HFF-Myc (cell line): ENCODE measurements at places on chromosomes 11 and 22.

DNA sequence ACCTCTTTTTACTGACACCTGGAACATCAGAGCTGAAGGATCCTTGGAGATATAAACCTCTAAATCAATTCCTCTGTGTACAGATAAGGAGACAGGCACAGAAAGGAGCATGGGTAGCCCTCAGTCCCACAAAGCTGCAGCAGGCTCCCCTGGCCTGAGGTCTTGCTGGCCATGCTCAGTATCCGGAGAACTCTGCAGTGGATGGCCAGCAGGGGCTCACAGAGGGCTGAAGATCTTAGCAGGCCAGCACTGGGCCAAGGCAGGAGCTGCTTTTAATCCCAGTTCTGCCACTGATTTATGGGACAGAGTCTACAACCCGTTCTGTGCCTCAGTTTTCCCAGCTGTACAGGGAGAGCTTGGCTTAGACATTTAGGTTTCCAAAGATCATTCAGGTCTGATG is 52.6 kb upstream of the LRRC32 start:
- DNase-seq: no peak

DNA sequence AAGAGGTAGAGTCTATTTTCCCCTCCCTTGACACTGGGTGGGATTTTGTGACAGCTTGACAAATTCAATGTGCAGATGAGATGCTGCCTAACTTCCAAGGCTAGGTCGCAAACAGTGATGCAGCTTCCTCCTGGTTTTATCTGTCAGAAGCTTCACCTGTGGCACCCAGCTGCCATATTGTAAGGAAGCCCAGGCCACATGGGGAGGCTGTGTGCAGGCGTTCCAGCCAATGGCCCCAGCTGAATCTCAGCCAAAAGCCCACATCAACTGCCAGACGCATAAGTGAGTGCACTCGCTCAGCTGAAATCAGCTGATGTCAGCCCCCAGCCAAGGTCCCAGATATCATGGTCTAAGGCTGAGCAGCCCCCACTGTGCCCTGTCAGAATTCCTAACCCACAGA is 24.8 kb upstream of the LINC01488 start:
- no peak for DNase-seq

GRCh38 chr22:30268331-30268730 is 1.7 kb upstream of the OSM start:
- DNase-seq: no peak

GRCh38 chr11:108958368-108959104 is 293.7 kb downstream of the DDX10 start:
- peak; percentile 67 for DNase-seq

DNA sequence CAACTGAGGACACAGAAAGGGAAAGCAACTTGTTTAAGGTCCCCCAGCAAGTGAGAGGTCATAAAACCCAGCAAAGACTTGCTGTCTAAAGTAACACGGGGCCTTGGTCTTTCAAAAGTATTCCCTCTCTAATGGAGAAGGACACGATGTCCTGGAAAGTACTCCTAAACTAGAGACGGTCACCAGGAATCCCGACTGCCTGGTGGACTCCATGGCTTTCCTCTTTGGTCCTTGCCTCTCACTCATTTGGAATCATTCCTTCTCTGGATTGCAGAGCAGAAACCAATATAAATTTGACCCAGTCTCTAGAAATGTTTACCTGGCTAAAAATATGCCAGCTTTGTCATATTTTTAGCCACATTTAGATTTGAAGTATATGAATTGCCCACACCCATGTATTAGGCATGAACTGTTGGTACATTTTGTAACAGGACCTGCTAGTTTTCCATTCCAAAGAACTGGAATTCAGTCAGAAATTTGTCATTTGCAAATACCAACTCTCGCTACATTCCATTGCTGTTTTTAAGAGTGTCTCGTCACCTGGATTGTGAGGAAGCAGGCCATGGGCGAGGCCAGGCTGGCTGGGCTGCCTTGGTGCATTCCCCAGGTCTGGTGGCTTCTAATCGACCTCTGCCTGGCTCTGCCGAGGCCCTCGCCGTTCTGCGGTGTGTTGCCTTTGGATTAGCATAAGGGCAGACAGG is 12.9 kb downstream of the NAV2 start:
- no peak for DNase-seq
